ENCODE measurements at places on chromosomes 11 and 22.

GRCh38 chr22:24335496-24335895, 64.9 kb downstream of the SPECC1L start:
- peak; percentile 41 for DNase-seq

DNA sequence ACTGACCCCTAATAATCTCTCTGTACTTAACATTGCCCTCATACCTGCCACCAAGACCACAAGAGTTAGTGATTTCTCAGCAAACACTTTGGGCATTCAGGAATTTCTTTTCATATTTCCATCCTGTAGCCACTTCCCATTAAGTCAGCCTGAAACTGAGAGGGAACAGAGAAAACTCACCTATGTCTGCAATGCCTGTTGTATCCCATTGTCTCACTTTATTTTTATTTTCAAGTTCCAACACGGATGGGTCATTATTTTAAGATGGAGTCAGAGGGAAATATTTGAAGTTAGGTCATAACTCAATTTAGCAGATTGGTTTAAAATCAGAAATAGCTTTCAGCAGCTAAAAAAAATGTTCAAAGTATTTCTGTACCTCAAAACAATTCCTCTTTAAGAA, 937.8 kb upstream of the CHORDC1 start:
- no peak for DNase-seq

DNA sequence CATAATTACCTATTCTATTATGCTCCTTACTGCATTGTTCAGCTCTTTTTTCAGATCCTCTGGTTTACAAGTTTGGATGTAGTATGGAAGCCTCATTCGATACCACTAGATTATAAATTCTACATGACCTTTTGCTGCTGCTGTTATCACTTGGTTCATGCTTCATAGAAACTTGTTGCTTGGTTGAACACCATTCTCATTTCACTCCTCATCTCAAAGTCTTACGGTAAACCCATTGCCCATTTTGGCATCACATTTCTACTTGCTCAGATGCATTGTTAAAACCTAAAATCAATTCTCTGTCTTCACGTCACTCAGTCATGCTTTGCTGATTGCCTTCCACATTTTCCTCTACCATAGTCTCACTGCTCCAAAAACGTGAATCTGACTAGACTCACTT, 155.5 kb upstream of the DDI1 start:
- no peak for DNase-seq

GRCh38 chr11:73693899-73694525, 47.6 kb downstream of the PLEKHB1 start:
- DNase-seq: no peak

- DNase-seq: peak; percentile 78
Measured at GRCh38 chr11:106159836-106160235, 82.4 kb downstream of the AASDHPPT start.
